ENCODE measurements at places on chromosomes 3 and 15.

GRCh38 chr3:60240492-60240891 lies 1010.8 kb downstream of the FHIT start:
- DNase-seq: no peak

DNA sequence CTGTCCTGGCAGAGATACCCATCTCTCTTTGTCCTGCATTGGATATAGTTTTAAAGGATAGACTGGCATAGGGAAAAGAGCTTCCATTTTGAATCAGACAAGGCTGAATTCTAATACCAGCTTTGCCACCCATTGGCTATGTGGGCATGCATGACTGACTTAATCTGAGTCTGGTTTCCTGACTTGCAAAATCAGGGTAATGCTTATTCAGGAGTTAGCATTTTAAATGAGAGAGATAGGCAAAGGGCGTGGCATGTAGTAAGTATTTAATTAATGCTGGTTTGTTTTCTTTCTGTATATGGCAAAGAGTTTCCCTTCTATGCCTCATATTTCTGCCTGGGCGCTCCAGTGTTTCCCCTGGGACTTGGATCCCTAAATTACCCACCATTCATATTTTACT lies 492.9 kb downstream of the IGSF11 start:
- DNase-seq: peak; percentile 47

GRCh38 chr15:80745888-80746287 lies 33.3 kb upstream of the CEMIP start:
- DNase-seq: no peak

DNA sequence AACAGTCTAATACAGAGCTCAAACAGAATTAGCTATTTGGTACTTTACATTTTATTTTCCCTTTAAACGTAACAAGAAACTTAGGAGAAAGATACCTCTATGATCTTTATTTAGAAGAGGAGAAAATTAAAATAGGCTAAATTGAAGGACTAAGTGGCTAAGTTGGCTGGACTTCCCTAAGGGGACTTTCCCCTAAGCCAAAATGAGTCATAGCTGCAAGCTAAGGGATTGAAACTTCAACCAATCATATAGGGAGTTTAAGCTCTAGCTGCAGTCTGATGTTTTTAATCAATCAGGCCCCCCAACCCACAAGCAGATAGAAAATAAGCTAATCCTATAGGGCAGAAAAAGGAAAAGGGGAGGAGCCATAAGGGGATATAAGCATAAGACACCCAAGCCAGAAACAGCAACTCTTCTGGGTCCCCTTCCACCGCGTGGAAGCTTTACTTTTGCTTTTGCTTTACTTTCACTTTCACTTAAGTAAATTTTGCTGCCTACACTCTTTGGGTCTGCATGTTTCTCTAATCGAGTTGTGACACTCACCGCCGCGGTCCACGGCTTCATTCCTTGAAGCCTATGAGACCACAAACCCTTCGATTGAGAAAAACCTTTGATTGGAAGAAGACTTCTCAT lies 1108.5 kb upstream of the EPHA6 start:
- peak; percentile 23 for DNase-seq

DNA sequence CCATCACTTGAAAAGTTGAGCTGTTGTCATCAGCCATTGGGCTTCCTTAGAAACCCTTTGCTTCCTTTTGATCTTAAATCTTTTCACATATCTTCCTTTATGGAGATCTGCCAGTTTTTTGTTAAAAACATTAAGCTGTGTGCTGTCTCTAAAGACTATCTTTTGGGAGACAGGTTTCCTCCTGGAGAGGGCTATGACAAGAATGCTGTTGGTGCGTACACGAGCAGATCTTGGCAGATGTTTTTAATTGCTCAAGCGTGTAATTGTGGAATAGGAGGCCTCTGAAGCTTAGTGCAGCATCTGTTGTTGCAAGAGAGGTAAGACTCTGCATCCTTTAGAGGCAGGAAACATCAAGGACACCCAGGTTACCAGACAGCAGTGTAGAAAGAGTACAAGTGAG lies 56.8 kb downstream of the PHLDB2 start:
- DNase-seq: peak; percentile 72

DNA sequence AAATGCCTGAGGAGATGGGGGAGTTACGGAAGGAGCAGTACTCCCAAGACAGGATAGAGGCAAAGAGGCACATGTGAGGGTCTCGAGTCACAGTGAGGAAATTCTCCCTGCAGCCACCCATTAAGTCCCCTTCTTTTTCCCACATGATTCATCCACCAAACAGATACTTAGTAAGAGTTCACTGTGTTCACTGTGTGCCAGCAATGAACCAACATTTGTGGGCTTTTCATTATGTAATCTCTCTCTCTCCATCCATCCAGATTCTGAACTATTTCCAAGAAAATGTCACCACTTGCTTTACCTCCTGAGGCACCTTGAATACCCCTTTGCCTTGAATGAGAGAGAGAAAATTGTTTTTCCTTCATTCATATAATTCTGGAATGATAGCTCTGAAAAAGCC lies 24.6 kb upstream of the LRRFIP2 start:
- DNase-seq: peak; percentile 92

DNA sequence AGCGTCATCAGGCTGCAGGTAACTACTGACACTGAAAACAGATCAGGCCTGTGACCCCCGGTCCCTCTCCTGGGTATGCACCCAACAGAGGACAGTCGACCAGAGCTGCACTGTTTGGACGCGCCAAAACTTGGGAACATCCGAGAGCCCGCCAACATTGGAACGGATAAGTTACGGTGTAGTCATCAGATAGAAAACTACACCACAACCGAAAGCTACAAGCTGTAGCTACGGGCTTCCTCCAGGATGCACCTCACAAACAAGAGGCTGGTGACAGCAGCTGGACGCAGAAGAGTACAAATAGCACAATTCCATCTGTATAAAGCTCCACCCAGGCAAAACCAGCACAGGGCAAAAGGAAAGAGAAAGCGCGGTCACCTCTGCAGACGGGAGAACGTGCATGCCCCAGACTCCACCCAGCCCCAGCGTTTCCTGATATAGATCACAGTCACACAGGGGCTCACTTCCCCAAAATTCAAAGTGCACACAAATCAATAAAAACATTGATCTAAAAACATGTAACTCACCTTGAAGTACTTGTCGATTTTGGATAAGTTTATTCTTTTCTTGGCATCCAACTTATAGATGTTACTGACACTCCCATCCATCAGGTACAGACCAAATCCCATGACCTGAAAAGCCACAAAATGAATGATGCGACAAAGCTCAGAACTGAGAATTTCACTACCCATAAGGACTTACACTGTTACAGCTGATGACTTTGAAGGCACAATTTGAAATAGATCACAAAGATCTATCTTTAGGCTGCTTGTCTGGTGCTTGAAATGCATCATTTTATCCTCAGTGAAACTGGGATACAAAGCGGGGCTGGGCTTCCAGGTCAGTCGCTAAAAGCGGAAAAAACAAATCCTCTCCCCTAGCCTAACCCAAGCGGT lies 43.3 kb downstream of the CYFIP1 start:
- DNase-seq: no peak

DNA sequence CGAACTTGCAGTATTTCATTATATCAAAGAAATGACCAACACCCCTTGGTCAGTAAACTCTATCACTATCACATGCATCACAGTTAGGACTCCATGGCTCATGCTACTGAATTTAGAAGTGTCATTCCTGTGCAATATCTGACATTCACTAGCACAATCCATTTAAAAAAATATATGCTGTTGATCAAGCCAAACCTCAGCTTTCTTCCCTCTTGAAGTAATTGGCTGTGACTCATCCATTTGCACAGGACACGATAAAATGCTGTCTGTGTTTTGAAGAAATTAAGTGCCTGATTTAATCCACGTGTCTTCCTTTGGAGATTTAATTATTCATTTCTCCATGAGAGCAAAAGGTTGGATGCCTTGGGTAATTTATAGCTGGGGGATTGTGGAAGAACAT lies 38.9 kb downstream of the CPNE4 start:
- DNase-seq: peak; percentile 42

DNA sequence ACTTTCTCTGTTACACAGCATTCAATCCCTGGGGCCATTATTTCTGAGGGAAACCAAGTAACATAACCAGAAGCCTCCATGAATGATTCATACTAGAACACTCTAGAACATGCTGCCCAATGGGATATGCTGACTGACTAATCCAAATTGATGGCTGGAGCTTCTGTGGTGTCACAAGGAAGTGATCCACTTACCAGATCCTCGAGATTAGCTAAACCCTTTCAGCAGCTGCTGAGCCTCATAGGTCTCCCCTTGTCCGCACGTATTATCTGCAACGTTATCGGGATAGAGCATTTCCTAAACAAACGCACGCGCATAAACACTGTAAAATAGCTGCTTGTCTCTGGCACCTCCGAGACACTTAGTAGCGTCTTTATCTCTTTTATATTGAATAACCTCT lies 61.2 kb upstream of the PROK2 start:
- peak; percentile 48 for DNase-seq

DNA sequence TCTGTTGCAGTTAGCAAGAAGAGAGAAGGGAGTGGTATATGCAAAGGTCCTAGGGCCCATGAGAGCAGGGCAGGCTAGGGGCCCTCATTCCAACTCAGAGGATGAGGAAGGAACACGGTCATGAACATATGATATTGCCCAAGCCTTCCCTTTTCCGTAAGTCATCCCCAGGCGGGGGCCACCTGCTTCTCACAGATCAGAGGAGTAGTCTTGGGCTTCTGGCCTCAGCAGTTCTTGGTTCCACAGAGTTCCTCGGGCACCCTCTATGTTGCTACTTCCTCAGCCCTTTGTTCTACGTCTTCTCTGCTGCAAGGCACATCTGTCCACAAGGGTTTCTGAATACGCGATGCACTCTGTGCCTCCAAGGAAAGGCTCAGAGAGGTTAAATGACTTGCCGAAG lies 25.3 kb downstream of the EPHB3 start:
- no peak for DNase-seq

- DNase-seq: no peak
Observed at GRCh38 chr3:109480014-109480413, 142.7 kb upstream of the DPPA4 start.

DNA sequence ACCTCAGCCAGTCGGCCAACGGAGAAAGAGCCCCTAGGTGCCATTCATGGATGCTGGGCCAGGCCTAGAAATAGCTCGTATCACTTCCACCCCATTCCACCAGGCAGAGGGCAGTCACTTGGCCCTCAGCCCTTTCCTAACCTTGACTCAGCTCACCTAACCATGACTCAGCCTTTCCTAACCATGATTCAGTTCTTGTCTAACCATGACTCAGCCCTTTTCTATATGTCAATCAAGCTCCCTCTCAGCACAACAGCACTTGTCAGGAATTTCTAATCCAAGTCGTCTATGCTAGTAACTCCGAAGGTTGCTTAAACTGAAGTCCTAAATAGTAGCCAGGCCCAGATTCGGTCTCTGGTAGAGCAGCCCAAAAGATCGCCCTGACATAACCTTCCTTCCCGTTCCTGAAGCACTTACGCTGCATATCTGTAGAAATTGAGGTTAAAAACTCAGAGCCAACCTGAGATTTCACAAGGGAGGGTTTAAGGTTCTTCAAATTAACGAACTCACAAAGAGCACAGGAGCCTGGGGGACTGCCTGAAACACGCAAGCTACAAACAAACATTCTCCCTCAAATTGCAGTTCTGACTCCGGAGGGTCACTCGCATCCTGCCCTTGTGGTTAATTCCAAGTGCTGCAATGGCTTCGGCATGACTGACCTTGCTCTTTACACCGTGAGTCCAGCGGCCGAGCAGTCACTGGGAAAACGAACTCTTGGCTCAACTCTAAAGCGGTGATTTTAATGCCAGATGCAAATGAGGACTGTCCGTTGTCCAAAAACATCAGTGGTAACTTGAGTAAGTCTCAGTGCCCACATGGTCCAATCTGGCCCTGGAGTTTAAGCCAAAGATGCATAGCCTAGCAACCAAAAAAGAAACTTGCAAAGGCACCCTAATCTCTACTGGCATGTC lies 99.9 kb downstream of the ADAMTS17 start:
- DNase-seq: peak; percentile 93

GRCh38 chr15:99818872-99819271 lies 85.6 kb upstream of the LYSMD4 start:
- no peak for DNase-seq

GRCh38 chr3:116947809-116948208 lies 238.2 kb downstream of the TUSC7 start:
- DNase-seq: no peak

- peak; percentile 95 for DNase-seq
Observed at GRCh38 chr3:189824629-189825312, 193.6 kb downstream of the TP63 start.

DNA sequence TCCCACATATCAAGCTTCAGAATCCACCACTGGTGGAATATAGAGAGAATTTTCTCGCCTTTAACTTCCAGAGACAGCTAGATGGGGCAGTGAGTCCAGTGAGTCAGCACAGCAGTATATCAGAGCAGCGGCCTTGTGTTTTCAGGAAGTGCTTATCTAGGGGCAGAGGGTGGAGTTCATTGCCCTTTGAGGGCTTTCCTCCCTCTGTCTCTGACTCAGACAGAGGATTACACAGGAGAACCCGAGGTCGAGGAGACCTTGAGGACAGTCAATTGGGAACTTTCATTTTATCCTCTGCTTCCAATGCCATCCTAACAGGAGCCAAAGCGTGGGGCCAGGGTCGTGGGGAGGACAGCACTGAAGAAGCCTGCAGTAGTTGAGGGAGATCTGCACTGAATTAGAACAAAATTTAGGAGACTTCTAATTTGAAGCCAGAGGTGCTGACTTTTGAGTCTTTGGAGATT lies 109.6 kb upstream of the UMPS start:
- DNase-seq: peak; percentile 43

DNA sequence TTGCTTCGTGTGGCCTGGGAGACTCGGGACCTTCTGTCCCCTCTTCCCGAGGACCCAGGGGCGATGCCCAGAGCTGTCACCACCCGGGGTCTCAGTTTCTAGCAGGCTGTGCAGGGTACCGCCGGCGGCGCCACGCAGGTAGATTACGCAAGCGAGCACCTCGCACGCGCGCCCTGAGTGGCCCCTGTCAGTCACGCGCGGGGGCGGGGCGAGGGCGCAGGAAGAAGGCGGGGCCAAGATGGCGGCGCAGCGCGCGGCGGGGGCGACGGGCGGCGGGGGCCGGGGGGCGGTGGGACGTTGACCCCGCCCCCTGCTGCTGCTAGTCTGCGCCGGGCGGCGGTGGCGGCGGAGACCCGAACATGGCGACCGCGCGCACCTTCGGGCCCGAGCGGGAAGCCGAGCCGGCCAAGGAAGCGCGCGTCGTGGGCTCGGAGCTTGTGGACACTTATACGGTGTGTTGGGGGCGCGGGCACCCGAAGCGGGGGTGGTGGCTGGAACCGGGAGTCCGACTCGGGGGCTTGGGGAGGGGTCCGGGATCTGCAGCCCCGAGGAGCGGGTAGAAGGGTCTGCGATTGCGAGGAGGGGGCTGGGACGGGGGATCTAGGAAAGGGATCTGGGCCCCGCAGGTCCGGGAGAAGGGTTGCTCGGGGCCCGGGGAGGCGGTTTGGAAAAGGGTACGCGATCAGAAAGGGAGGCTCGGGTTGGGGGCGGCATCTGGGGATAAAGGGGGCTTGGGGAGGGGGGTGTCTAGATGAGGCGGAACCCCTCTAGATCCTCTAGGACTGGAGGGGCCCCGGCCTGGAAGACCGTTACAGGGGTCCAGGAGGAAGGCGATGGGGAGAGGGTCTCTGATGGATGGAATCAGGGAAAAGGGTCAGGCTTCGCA lies at the start of gene NISCH:
NISCH (plus strand) TSS at position 322 of the 886 bp plus-strand sequence; CDS start at position 360, 38 bp downstream.
- peak; percentile 29 for DNase-seq

GRCh38 chr15:64151727-64152506 lies at the start of gene SNX22:
SNX22 (plus strand) TSS chr15:64151731; CDS start chr15:64151776, 45 bp downstream.
- no peak for DNase-seq

- peak; percentile 70 for DNase-seq
Observed at GRCh38 chr3:192090586-192090985, 629.6 kb downstream of the PYDC2 start.

Data from renal cortical epithelial cell (primary cell).